NCI-H2081 (cell line): ENCODE measurements at places on chromosomes 6 and 20.

DNA sequence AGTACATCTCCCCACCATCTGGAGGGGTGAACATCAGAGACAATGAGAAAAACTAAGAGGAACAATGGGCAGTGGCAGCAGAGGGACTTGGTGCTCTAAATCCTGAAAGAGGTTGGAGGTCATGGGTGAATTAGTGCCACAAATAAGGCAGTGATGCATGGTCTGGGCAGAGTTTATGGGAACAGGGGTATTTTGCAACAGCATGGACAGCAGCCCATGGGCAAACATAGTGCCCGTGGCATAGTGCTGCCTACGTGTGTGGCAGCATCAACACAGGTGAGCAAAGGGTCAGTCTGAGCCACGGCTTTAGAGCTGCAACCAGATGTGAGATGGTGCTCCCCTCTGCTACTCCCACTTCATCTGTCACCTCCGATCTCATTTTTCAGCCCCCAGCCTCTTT, 459.1 kb upstream of the CITED2 start:
- DNase-seq, result no peak

GRCh38 chr6:106064142-106064541, 22.0 kb upstream of the PRDM1 start:
- no peak for DNase-seq

DNA sequence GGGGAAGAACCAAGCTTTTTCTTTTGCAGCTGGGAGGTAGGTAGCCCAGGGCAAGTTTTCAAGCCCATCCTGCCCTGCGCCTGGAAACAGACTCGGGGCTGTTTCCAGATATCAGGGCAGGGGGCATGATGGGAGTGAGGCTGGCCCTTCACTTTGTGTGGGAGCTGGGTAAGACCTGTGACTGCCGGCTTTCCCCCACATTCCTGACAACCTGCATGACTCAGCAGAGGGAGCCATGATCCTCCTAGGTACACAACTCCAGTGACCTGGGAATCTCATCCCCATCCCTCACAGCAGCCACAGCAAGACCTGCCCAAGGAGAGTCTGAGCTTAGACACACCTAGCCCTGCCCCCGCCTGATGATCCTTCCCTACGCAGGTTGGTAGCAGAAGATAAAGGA, 280.8 kb downstream of the SOX4 start:
- DNase-seq, result no peak

DNA sequence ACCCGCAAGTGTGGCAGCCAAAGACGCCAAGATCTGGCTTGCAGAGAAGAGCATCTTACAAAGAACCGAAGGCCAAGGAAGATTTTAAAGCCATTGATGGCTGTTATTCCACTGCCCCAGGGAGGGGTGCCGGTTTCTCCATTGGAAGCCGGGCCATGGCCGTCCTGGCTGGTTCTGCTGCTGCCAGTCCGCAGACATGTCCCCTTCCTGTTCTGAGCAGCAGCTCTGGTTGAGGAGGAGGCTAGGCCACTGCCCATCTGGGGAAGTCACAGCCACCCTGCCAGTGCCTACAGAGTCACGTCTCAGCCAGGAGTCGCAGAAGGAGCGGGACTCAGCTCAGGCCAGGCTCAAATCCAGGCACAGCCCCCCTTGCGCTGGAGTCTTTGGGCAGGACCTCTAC, 42.6 kb upstream of the MRGBP start:
- DNase-seq, result no peak
